ENCODE measurements at places on chromosomes 6 and 20. TPM values are rescaled to one million over a fixed set of nuclear protein-coding genes. Genes with fewer than 3 reads are reported as not detected.

The CDH4 gene
- 3.5 TPM for total RNA-seq

- no peak for DNase-seq
These were observed 2.8 kb upstream of the ZCCHC3 start for GRCh38 chr20:294602-295001.

- DNase-seq, result no peak
These were observed 258.1 kb downstream of the TAF4 start for GRCh38 chr20:61807471-61808160.

GRCh38 chr20:60262967-60263603 is 304.9 kb downstream of the CDH26 start:
- no peak for DNase-seq

The SPEF1 gene
- 0.75 TPM for total RNA-seq

- no peak for DNase-seq
These were observed 25.0 kb upstream of the TBC1D22B start for GRCh38 chr6:37232430-37233017.

DNA sequence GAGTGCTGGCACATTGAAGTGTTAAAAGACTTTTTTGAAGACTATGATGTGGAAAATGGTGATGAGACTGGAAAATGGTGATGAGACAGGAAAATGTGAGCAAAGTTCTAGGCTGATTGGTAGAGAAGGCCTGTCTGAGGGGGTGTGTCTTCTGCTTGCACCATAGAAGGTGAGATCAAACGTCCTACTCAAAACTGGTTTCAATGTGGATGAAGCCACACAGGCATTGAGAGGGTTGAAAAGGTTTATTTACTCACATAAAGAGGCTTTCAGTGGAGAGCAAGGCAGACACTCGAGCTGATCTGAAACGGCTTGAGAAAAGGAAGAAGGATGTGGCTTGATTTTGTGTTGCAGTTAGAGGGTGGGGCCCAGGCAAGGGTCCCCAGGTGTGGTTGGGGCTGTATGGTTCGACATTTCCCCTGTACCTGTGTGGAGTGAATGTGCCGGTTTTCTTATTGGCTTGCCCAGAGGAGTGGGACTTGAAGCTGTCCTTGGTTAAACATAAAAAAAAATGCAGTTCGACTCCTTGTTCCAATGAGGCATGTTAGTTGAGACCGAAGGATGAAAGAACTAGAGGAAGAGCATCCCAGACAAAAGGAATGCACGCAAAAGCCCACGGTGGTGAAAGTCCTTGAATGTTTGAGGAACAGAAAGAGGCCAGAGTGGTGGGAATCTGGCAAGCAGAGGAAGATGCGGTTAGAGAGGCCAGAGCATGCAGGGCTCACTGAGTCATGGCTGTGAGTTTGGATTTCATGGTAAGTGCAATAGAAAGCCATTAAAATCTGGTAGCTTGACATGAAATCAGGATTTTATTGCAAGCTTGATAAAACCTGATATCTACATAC is 172.3 kb downstream of the EPM2A start:
- no peak for DNase-seq

The RIN2 gene
- total RNA-seq, result 88.7 TPM

The HUS1B gene
- total RNA-seq, result 0.46 TPM

The SIGLEC1 gene
- total RNA-seq, result 8.2 TPM

- DNase-seq, result no peak
These were observed 16.2 kb upstream of the SGK2 start for GRCh38 chr20:43542674-43543073.

The SLC17A9 gene
- 19.8 TPM for total RNA-seq

- DNase-seq, result no peak
These were observed 3.8 kb downstream of the PTPRT start for GRCh38 chr20:43185901-43186300.

The SLPI gene
- total RNA-seq, result 548 TPM

Data from mucosa of gallbladder (tissue), 1 donor.